ENCODE measurements at places on chromosomes 16 and 17. TPM values are rescaled to one million over a fixed set of nuclear protein-coding genes. Genes with fewer than 3 reads are reported as not detected.

GRCh38 chr16:15701367-15701766, 51.3 kb downstream of the NDE1 start:
- no peak for DNase-seq

DNA sequence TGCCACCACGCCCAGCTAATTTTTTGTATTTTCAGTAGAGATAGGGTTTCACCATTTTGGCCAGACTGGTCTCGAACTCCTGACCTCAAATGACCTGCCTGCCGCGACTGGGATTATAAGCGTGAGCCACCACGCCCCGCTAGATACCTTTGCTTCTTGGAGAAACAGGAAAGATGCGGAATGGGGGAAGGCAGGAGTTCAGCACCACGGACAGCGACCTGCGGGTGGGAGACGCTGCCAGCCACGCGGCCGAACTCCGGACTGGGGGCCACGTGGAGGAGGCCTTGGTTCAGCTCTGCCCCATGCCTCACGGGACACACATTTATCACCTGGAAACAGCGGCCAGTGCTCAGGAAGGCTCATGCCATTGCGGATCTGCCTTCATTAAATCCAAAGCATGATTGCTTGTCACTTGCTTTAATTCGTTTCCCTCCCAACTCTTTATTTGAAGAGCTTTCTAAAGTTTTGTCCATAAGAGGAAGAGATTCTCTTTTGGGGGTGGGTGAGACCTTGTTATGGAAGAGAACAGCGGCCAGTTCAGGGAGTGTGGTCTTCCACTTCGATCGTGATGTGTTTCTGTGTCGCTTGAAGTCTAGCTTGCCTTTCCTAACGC, 219.9 kb downstream of the ENGASE start:
- DNase-seq = peak; percentile 91

GRCh38 chr16:87129771-87130170, 187.4 kb downstream of the C16orf95 start:
- DNase-seq = no peak

GRCh38 chr17:60423865-60424264, 1.6 kb downstream of the CHCT1 start:
- no peak for DNase-seq

- no peak for DNase-seq
These were observed 21.9 kb upstream of the GPRC5C start for GRCh38 chr17:74410001-74410443.

The RAMP2 gene
- total RNA-seq = 77.7 TPM

- DNase-seq = no peak
These were observed 8.6 kb downstream of the RFWD3 start for GRCh38 chr16:74657870-74658642.

- no peak for DNase-seq
These were observed 41.3 kb downstream of the GPRC5B start for GRCh38 chr16:19843371-19843770.

GRCh38 chr16:90083139-90083538, 6.0 kb upstream of the PRDM7 start:
- no peak for DNase-seq

The CPHXL2 gene
- total RNA-seq = not detected

- DNase-seq = no peak
These were observed 25.9 kb downstream of the IRX6 start for GRCh38 chr16:55349867-55350266.

DNA sequence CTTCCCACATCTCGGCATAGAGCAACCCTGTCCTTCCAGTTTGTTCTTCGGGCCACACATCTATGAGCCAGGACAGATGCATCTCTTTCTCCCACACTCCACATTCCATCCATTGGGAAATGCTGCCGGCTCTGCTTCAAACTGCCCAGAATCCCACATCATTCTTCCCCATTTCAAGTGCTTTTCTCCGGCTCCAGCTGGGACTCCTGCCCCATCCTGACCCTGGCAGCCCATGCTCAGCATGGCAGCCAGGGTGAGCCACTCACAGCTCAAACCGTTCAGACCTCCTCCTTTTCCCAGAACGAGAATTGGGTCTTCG, 132.8 kb upstream of the SDK2 start:
- no peak for DNase-seq

- DNase-seq = no peak
These were observed 363.3 kb upstream of the CDH5 start for GRCh38 chr16:66003201-66003600.

The SLC5A10 gene
- total RNA-seq = not detected

GRCh38 chr17:70053241-70054234, 21.5 kb upstream of the KCNJ16 start:
- no peak for DNase-seq

The SP6 gene
- 0.78 TPM for total RNA-seq

GRCh38 chr16:53043428-53043831, 9.3 kb downstream of the CHD9NB start:
- no peak for DNase-seq

The PRSS33 gene
- total RNA-seq = not detected

The GRIN2C gene
- 0.19 TPM for total RNA-seq

The CBX2 gene
- total RNA-seq = 4.5 TPM

DNA sequence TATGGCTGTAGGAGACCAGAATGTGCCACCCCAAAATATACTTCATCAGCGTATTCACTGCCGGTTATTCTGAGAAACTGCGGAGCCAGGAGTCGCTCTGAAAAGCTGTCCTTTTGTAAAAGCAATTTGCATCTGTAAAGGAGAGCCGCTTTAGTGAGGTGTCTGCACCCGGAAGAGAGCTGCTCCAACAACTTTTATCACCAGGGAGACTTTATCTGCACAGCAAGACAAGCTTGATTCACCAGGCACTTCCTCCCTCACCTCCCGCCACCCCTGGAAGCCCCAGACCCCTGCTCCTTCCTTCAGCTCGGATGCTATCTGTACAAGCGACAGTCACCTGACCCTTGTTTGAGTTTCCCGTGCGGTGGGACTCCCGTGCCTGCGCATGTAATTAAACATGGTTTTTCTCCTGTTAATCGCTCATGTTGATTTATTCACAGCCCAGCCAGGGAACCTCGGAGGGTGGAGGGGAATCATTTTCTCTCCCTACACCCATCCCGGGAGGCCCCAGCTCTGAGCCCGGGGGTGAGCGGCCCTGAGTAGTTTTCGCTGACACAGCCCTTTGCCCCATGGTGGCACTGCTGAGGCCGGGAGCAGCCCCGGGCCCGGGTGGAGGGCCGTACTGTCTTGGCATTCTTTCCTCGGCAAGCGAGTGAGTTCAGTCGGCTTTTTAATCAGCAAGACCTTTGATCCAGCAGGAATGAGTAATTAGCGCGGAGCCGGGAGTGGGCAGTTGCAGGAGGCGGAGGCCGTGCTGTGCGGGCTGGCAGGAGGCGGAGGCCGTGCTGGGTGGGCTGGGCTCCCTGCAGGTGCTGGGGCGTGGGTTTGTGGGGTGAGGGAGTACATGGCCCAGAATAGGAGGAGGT, 222.7 kb upstream of the CIBAR2 start:
- DNase-seq = no peak
